Activated CD4-positive, alpha-beta T cell treated with anti-CD3 and anti-CD28 coated beads, Interleukin-2, Interleukin-4, amounts not matched to agents 100 ng/mL and 50 ng/mL, durations not matched to agents 16 hours and 8 hours (primary cell): ENCODE measurements at places on chromosomes 3 and 15.
A peak's percentile ranks its signal among the peaks of the same experiment; 100 is the strongest.

DNA sequence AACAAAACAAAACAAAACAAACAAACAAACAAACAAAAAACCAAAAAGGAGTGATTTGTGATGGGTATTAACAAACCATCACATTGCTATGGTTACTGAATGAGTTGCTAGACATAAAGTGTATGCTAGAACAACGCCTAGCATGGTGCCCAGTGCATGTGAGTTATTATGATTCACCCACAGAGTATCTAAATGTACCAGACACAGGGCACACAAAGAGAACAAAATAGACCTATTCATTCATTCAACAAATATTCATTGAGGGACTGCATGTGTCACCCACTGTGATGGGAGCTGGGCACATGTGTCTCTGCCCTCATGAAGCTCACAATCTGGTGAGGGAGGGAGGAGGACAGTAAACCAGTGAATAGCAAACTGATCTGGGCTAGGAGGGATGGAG, 11.6 kb upstream of the ACAN start:
- no peak for DNase-seq

GRCh38 chr15:88223084-88223483, 33.5 kb downstream of the NTRK3 start:
- no peak for DNase-seq

GRCh38 chr3:121072133-121072532, 164.1 kb downstream of the STXBP5L start:
- no peak for DNase-seq

- no peak for DNase-seq
Observed at GRCh38 chr15:41990691-41991090, 18.3 kb upstream of the EHD4 start.

DNA sequence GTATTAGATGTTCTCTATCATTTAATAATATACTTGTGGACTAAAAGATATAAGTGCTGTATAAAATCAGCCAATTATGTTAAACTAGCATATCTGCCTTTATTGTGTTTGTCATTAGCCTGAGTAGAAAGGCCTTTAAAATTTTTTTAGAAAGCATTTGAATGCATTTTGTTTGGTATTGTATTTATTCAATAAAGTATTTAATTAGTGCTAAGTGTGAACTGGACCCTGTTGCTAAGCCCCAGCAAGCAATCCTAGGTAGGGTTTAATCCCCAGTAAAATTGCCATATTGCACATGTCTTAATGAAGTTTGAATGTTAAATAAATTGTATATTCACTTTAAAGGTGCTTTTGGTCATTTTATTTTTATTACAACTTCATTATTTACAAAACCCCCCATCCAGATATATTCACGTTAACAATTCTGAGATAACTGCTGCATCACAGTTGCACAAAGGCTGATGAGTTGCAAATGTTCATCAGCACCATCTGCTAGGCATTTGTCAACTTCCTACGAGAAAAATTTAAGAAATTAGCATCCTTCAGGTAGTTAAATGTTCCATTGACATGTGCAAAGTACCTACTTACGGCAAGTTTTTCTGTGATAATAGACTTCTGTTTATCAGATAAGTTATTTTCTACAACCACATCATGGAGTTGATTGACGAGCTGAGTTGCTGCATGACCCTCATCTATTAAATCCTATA, 6.3 kb downstream of the EIF4A2 start:
- peak; percentile 44 for DNase-seq

GRCh38 chr3:128478576-128479506, 12.2 kb upstream of the DNAJB8 start:
- DNase-seq: no peak

- no peak for DNase-seq
Observed at GRCh38 chr15:43279496-43279895, 12.8 kb upstream of the TGM5 start.

DNA sequence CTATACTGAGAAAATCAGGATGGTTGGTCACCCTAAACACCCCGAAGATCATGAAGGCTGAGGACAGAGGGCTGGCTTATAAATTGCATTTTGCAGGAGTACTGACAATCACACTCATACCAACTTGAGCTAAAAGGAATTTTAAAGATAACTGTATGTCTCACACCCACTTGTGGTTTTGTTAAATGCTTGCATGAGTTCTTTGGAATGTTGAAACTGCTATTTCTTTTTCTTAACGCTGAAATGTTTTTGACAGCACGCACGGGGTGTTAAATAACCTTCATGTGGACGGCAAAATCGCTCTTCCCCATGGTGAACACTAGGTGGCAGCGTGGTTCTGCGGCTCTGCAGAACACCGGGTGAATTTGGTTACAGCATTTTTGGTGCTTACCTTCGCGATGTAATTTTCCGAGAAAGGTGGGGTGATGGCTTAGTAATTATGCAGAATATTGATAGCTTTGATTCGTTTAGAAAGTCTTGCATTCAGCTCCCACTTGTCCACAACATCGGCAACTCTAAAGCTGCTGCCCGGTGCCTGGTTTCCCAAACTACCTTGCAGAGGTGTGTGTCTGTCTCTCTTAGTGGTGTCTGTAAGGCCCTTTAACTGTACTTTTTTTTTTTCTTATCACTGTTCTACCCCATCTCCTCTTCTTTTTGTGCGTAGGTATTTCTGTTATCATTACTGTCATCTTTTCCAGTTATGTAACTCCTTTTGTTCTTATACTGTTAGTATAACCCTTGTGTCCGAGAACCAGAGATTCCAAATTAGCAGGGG, 51.7 kb downstream of the ARNT2 start:
- peak; percentile 59 for DNase-seq

DNA sequence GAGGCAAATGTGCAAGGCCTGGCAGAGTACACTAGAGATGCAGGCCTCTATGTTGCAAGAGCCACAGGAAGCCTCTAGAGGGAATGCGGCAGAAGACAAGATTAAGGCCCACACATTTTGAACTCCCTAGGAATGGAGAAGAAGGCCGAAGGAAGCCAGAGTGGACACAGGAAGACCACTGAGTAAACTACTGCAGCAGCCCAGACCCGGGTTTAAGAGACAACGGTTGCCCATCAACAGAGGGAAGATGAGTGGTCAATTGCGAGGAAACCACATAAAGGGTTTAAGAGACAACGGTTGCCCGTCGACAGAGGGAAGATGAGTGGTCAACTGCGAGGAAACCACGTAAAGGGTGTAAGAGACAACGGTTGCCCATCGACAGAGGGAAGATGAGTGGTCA, 14.6 kb downstream of the CHSY1 start:
- no peak for DNase-seq

DNA sequence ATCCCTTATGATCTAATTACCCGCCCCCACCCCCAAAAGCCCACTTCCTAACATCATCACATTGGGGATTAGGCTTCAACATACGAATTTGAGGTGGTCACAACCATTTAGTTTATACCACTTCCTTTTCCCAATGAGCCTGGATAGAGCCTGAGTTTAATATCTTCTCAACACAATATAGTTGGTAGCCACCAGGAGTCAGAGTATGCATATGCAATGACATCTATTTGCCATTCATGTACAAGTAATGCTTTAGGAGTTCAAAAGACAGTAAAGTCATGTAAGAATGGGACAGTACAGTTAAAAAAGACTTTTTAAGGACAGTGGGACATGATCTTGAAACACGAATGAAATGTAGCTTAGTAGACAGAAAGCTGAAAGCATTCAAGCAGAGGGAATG, 172.4 kb downstream of the DCLK3 start:
- DNase-seq: no peak

DNA sequence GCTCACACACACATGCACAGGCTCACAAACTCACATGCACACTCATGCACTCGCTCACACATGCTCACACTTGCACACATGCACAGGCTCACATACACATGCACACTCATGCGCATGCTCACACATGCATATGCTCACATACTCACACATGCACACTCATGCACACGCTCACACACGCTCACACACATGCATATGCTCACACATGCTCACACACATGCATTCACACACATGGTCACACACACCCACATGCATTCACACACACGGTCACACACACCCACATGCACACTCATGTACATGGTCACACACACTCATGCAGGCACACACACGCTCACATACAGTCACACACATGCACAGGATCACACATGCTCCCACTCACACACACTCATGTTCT, 132.8 kb upstream of the SMAD3 start:
- no peak for DNase-seq

DNA sequence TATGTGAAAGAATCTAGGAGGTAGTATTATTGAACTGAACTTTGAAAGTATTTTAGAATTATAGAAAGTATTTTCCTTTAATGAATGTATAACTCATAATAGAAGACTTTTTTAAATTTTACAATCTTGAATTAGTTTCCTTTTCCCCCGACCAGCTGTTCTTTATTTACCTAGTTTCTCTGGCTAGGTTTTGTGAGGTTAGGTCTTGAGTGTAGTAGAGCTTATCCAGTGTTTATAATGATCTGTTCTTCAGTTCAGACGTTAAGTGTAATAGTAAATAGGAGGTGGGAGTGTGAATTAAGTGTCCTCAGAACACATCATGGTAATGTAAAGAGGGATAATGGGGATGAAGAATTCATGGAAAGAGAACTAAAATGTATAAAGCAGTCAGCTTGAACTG, 93.8 kb downstream of the MYRIP start:
- no peak for DNase-seq

DNA sequence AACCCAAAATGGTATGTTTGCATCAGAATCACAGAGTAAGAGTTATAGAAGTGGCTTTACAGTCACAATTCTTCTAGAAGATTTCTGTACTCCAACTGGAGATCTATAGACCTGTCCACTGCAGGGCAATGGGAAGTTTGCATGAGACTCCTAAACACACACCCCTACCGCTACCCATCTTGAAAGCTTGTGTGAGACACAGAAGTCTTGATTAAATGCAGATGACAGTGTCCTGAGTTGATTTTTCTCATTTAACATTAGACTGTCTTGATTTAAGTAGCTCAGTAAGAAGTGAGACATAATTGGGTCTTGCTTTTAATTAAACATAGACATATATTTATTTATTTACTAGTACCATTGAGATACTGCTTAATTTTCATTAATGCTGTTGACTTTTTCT, 54.4 kb downstream of the CD47 start:
- DNase-seq: no peak

- DNase-seq: no peak
Observed at GRCh38 chr3:16216373-16216935, 42.0 kb downstream of the GALNT15 start.

DNA sequence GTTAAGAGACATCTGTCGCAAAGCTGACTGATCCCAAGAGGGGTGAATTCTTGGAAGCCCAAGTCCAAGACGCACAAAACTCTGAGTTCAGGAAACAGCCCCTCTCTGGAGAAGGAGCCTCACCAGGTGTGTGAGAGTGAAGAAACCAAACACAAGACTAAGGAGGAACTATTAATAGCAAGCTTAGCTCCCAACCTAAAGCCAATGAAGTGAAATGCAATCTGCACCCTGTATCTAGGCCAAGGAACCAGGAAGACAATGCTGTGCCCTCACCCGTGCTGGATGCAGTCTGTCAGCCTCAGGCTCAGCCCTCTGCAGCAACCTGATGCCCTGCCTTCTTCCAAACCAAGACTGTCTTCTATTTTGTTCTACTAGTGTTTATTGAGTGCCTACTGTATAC, 22.5 kb upstream of the THBS1 start:
- no peak for DNase-seq

DNA sequence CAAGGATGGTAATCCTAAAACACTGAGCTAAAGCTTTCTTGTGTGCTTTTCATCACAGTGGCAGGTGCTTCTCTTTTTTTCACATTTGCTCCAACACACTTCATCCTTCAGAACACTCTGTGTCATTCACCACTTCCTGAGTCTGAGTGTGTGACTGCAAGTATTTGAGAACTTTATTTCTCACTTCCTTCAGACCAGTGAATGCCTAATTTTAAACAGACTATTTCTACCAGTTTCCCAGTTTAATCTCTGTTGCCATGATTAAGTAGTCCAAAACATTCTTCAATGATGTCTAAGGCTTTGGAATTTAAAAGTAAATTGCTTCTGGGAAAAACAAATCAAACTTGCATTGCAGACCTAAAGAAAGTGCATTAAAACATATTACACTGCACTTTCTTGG, 541.2 kb downstream of the RBMS3 start:
- peak; percentile 19 for DNase-seq

GRCh38 chr3:53164911-53165310, 3.9 kb downstream of the PRKCD start:
- DNase-seq: no peak

- no peak for DNase-seq
Observed at GRCh38 chr3:38235466-38235865, 30.1 kb upstream of the SLC22A13 start.

- DNase-seq: no peak
Observed at GRCh38 chr3:159168788-159169187, 366.9 kb downstream of the MFSD1 start.

DNA sequence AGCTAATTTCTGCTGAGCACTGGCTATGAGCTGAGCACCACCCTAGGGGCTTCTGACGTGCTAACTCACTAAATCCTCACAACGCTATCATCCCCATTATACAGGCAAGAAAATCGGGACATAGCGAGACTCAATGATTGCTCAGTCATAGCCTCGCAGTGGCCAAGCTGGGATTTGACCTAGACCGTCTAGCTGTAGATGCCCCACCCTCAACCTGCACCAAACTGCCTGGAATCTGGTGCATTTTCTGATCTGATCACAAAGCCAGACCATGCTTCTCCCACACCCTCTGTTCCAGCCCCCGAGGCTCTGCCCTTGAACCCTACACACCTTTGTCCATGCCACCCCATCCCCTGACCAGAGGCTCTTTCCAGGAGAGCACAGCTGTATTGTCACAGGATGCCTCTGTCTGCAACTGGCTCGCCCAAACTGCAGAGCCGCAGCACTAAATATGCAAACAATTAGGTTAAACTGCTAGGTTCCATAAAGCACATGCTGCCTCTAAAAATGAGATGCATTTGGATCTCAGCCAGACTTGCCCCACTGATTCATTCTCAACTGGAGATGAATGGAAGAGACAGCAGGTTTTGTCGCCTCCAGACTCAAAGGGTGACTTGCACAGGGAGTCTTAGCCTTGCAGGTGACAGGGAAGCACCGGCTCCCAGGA, 95.2 kb downstream of the NUP210 start:
- no peak for DNase-seq

GRCh38 chr3:64067506-64068346, 44.4 kb upstream of the PSMD6 start:
- no peak for DNase-seq

GRCh38 chr3:98875535-98875934, 26.0 kb downstream of the DCBLD2 start:
- no peak for DNase-seq

DNA sequence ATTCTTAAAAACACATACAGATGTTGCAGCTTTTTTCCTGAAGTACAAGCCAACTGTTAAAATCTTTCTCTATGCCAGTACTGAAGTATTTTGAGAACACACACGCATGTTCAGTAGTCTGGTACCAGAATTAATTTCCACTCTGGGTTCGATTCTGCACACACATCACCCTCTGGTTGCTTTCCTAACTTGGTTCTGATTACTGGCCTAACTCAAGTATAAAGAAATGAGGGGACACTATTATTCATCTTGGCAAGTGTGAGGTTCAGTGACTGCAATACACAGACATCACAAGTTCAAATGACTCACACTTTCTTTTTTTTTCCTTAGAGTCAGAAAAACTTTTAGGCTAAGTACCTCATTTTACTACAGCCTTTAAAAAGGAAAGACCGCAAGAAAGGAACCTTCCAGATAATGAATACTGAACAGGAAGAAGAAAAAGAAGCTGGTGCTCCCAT, 37.4 kb upstream of the LDHAL6B start:
- DNase-seq: no peak

- DNase-seq: no peak
Observed at GRCh38 chr15:97902140-97902780, 58.2 kb upstream of the ARRDC4 start.
